ENCODE measurements at places on chromosomes 2 and 18. TPM values are rescaled to one million over a fixed set of nuclear protein-coding genes. Genes with fewer than 3 reads are reported as not detected.

Gene GPR45
- not detected for total RNA-seq

Gene GALNT3
- 22.6 TPM for total RNA-seq

DNA sequence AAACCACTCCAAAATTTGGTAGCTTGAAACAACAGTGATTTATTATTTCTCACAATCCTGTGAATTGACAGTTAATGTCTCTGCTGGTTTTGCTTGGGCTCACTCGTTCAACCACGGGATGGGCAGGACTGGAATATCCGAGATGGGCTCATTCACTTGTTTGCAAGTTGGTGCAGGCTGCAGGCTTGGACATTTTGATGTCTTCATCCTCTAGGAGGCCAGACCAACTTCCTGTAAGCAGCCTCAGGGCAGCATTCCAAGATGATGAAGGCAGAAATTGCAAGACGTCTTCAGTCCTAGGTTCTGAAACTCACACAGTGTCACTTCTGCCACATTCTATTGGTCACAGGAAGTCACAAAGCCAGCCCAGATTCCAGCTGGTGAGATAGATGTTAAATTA, 47.1 kb downstream of the GPR39 start:
- 0 out of 2 replicates have a peak, but pooled peaks cover 6% of the 10 kb centered on the region for H3K36me3 ChIP-seq
- H3K4me3 ChIP-seq: no peak overlapping the region
- no peak overlapping the region for H3K27ac ChIP-seq
- no peaks in the 10 kb centered on the region for H3K27me3 ChIP-seq
- DNase-seq: no peak
- no peaks in the 10 kb centered on the region for H3K4me1 ChIP-seq

DNA sequence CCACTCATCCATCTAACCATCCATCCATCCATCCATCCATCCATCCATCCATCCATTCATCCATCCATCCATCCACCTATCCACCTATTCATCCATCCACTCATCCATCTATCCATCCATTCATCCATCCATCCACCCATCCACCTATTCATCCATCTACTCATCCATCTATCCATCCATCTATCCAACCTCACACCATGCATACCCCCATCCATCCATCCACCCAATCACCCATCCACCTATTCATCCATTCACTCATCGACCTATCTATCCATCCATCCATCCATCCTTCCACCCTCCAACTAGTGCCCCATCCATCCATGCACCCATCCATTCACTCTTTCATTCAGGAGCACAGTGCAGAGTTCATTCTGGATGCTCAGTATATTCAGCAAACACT, 21.5 kb upstream of the YWHAQ start:
- H3K27me3 ChIP-seq: no peaks in the 10 kb centered on the region
- H3K36me3 ChIP-seq: no peaks in the 10 kb centered on the region
- H3K4me1 ChIP-seq: peaks cover 2% of the 10 kb centered on the region
- no peak for DNase-seq

- H3K27me3 ChIP-seq: no peaks in the 10 kb centered on the region
- 0 out of 2 replicates have a peak, but pooled peaks cover 2% of the 10 kb centered on the region for H3K4me1 ChIP-seq
- DNase-seq: no peak
Measured at GRCh38 chr2:24871852-24872333, 48.1 kb downstream of the ADCY3 start.

- DNase-seq: no peak
- H3K36me3 ChIP-seq: no peaks in the 10 kb centered on the region
- no peak overlapping the region for H3K27ac ChIP-seq
- no peaks in the 10 kb centered on the region for H3K27me3 ChIP-seq
Measured at GRCh38 chr2:233079473-233079877, 19.3 kb downstream of the INPP5D start.

DNA sequence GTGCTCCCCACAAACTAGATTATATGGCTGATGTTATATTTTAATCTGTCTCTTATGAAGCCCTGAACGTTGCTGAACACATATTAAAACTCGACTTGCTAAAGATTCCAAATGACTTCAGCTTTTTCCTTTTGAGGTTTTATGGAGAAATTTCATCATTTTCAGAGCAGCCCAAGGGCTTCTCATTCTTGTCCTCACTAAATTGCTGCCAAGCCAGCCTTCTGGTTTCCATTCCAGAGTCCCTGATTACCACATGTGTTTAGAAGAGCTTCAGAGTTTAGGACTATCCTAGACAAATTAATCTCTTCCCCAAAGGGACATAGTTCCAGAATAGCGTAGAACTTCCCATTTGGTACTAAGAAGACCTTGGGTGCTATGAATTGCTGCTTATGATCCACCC, 77.8 kb upstream of the CCDC195 start:
- H3K36me3 ChIP-seq: no peaks in the 10 kb centered on the region
- H3K4me1 ChIP-seq: no peaks in the 10 kb centered on the region
- DNase-seq: no peak

- no peak overlapping the region for H3K27ac ChIP-seq
- H3K36me3 ChIP-seq: no peaks in the 10 kb centered on the region
- H3K27me3 ChIP-seq: no peaks in the 10 kb centered on the region
- no peak overlapping the region for H3K4me3 ChIP-seq
- no peak for DNase-seq
- no peaks in the 10 kb centered on the region for H3K4me1 ChIP-seq
Measured at GRCh38 chr18:33630476-33630875, 52.5 kb downstream of the ASXL3 start.

Gene SERPINB5
- 0.23 TPM for total RNA-seq

Gene HOXD12
- not detected for total RNA-seq

DNA sequence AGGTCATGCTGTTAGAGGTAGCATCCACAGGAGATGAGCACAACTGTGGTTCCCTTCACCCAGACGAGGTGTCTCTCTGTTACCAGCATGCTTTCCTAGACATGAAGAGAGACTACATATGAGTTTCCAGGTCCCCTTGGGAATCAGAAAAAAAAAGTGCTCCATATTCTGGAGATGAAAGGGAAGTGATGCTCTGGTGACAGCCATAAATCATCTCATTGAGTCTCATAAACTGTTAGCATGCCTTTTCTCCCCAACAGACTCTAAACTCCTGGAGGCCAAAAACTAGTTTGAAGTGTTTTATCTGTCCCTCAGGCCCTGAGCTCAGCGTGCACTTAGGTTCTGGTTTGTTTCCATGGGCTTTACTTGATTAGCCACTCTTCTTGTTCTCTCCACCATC, 124.6 kb upstream of the CREB1 start:
- H3K27me3 ChIP-seq: no peaks in the 10 kb centered on the region
- H3K27ac ChIP-seq: no peak overlapping the region
- H3K36me3 ChIP-seq: no peaks in the 10 kb centered on the region
- H3K4me1 ChIP-seq: no peaks in the 10 kb centered on the region

- H3K27ac ChIP-seq: no peak overlapping the region
- no peak for DNase-seq
- H3K27me3 ChIP-seq: no peaks in the 10 kb centered on the region
- H3K4me1 ChIP-seq: no peaks in the 10 kb centered on the region
Measured at GRCh38 chr2:158043181-158043948, 58.3 kb upstream of the UPP2 start.

Gene SERPINB13
- not detected for total RNA-seq

DNA sequence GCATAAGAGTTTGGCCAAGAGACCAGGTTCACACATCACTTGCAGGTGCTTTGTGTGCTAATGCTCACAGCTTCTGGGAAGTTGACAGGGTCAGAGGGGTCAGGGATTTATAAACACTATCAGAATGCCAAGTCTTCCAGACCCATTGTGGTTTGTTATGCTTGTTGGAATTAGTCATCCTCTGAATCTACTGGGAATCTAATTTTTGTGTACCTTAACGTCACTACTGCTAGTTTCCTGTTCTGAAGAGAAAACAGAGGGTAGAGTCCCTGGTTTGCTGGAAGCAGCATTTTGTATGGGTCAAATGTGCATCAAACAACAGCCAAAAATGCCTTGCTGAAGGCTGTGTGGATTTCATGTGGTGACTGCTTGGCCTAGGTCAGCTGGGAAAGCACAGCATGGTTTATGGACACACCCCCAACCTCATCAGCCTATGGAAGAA, 33.3 kb downstream of the ANTXR1 start:
- DNase-seq: no peak
- no peak overlapping the region for H3K4me3 ChIP-seq
- H3K4me1 ChIP-seq: no peaks in the 10 kb centered on the region
- H3K36me3 ChIP-seq: no peaks in the 10 kb centered on the region
- no peaks in the 10 kb centered on the region for H3K27me3 ChIP-seq

DNA sequence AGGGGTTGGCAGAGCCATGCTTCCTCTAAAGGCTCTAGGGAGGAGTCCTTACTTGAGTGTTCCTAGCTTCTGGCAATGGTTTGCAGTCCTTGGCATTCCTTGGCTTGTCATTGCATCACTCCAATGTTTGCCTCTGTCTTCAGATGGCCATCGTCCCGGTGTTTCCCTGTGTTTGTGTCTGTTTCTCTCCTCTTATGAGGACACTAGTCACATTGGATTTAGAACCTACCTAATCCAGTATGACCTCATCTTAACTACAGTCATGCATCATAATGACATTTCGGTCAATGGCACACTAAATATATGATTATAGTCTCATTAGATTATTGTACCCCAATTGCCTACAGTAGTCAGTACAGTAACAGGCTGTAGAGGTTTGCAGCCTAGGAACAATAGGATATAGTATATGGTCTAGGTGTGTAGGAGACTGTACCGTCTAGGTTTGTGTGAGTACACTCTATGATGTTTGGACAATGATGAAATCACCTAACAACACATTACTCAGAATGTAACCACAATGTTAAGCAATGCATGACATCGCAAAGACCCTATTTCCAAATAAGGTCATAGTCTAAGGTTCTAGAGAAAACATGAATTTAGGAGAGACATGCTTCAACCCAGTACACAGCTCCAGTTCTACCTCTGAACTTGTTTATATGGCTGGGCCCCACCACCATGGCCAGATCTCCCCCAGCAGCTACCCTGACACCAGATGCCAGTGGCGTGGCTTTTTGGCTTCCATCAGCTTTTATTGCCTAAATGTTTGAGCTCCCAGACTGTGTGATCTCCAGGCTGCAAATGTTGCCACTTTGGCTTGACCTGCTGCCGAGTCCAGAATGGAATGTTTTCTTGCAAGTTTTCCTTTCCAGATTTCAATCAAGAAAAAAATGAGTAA, 22.1 kb downstream of the SRD5A2 start:
- no peak for DNase-seq
- no peaks in the 10 kb centered on the region for H3K36me3 ChIP-seq
- H3K27me3 ChIP-seq: no peaks in the 10 kb centered on the region
- no peak overlapping the region for H3K27ac ChIP-seq
- no peaks in the 10 kb centered on the region for H3K4me1 ChIP-seq

DNA sequence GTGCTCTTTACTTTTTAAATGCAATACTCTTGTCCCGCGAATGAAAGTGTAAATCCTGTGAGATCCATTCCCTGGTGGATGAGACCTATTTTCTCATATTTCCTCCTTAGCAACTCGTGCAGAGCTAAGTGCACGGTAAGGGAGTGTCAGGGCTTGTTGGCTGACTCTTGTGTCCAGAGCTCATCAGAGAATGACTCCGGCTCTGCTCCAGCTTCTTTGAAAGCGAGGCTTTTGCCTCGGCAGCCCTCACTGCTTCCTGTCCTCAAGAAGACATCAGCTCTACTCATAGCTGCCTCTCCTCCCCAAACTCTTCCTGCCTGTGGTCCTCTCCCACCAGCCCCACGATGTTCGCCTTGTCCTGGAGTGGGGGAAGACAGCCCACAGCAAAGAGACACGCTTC, 70.7 kb downstream of the LIPG start:
- H3K4me1 ChIP-seq: peaks cover 5% of the 10 kb centered on the region
- no peak overlapping the region for H3K4me3 ChIP-seq
- DNase-seq: no peak
- no peaks in the 10 kb centered on the region for H3K36me3 ChIP-seq

DNA sequence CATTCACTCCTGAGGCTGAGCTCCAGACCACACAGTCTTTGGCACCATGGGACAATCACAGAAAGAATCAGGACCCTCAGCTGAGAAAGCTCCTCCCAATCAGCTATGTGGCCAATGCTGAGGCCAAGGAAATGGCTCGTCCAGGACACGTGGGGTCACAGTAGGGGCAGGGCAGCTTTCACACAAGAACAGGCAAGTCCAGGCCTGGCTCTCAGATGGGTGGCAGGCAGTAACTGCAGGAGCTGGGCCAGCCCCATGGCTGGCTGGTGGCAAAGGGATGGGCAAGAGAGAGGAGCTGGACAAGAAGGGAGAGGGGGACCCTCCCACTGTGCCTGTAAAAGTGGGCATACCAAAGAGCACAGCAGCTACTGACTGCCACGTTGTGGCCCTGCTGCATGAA, 12.2 kb upstream of the EDAR start:
- H3K27ac ChIP-seq: no peak overlapping the region
- DNase-seq: no peak
- no peaks in the 10 kb centered on the region for H3K4me1 ChIP-seq
- H3K36me3 ChIP-seq: no peaks in the 10 kb centered on the region
- no peak overlapping the region for H3K4me3 ChIP-seq

Gene ZNF519
- total RNA-seq: 40.4 TPM

- H3K4me1 ChIP-seq: peaks cover 22% of the 10 kb centered on the region
- H3K4me3 ChIP-seq: no peak overlapping the region
- H3K27me3 ChIP-seq: no peaks in the 10 kb centered on the region
- H3K36me3 ChIP-seq: no peaks in the 10 kb centered on the region
- no peak overlapping the region for H3K27ac ChIP-seq
Measured at GRCh38 chr2:234682492-234683228, 185.8 kb upstream of the ARL4C start.

Gene IL37
- total RNA-seq: not detected

- H3K27ac ChIP-seq: no peak overlapping the region
- no peak for DNase-seq
- no peaks in the 10 kb centered on the region for H3K27me3 ChIP-seq
- no peaks in the 10 kb centered on the region for H3K36me3 ChIP-seq
- no peak overlapping the region for H3K4me3 ChIP-seq
Measured at GRCh38 chr2:128416806-128417205, 98.1 kb upstream of the HS6ST1 start.

Gene C2orf15
- total RNA-seq: 5.5 TPM

GRCh38 chr2:131588152-131588873, 60.6 kb downstream of the CCDC74A start:
- H3K27me3 ChIP-seq: no peaks in the 10 kb centered on the region
- no peaks in the 10 kb centered on the region for H3K36me3 ChIP-seq
- no peak for DNase-seq
- no peak overlapping the region for H3K27ac ChIP-seq
- H3K4me1 ChIP-seq: no peaks in the 10 kb centered on the region

- H3K4me1 ChIP-seq: peaks cover 3% of the 10 kb centered on the region
- H3K27ac ChIP-seq: no peak overlapping the region
Measured at GRCh38 chr18:28177828-28178635, 1.1 kb upstream of the CDH2 start.

DNA sequence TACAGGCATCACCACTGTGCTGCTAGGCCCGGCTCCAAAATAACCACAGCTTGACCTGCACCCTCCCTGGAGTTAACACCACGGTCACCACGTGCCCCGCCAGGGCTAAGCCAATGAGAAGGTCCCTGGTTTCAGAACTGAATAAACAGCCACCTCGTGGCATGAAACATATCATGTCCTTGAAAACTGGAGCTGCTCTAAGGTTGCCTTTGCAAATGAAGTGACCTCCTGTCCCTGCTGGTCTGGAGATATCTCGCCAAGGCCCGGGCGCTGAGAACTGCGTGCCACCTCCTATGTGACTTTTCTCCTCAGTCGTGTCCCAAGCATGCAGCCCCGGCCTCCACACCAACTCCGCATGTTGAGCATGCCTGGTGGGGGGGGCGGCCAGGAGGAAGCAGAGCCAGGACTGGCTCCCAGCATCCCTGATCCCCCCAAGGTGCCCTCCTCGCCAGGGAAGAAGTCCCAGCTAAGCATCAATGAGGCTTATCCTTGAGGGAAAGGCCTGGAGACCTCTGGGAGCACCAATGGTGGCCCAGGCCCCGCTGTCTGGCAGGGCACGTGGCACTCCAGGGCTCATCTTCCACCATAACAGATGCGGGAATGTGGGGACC, 16.3 kb upstream of the KCNG2 start:
- no peak overlapping the region for H3K27ac ChIP-seq
- peaks cover 9% of the 10 kb centered on the region for H3K27me3 ChIP-seq
- DNase-seq: no peak
- no peaks in the 10 kb centered on the region for H3K4me1 ChIP-seq

Measured in H1 (cell line).